ENCODE measurements at places on chromosomes 4 and X.

GRCh38 chrX:68443155-68443868, 10.0 kb upstream of the OPHN1 start:
- no peak for DNase-seq

GRCh38 chr4:84632092-84632491, 49.2 kb downstream of the CDS1 start:
- no peak for DNase-seq

DNA sequence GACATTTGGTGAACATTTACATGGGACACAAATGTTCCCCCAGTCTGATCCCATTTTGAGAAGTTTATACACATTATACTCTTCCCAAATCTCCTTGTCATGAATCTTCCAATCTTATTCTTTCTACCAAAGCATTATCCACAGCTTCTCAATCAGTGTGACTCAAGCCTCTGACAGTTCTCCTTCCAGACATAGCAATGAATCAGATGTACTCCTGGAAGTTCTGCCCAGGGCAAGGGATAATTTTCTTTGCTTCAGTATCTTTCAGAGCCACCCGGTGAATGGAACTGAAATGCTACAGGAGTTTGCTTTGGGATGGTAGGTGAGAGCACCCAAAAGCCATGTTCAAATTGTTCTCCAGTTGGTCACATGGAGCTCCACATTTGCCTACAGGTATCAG, 145.5 kb downstream of the ANXA5 start:
- DNase-seq, result no peak

GRCh38 chrX:152632445-152633097, 5.1 kb upstream of the GABRQ start:
- no peak for DNase-seq

DNA sequence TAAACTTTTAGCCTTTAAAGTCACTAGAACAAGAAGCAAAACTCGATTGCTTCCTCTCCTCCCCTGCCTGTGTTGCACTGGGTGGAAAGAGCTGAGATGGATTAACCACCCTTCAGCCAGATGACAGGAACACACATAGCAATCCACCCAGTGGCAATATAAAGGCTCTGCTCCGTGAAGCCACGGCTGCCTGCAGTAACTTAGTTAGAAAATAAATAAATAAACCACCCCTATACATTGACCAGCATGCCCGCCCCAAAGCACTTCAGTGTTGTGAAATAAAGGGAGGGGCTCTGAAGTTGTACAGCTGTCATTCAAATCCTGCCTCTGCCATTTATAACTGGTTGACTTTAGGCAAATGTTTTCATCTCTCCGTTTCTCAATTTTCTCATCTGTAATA, 217.1 kb upstream of the LDB2 start:
- no peak for DNase-seq

GRCh38 chr4:77854431-77855111, 8.1 kb upstream of the MRPL1 start:
- no peak for DNase-seq

DNA sequence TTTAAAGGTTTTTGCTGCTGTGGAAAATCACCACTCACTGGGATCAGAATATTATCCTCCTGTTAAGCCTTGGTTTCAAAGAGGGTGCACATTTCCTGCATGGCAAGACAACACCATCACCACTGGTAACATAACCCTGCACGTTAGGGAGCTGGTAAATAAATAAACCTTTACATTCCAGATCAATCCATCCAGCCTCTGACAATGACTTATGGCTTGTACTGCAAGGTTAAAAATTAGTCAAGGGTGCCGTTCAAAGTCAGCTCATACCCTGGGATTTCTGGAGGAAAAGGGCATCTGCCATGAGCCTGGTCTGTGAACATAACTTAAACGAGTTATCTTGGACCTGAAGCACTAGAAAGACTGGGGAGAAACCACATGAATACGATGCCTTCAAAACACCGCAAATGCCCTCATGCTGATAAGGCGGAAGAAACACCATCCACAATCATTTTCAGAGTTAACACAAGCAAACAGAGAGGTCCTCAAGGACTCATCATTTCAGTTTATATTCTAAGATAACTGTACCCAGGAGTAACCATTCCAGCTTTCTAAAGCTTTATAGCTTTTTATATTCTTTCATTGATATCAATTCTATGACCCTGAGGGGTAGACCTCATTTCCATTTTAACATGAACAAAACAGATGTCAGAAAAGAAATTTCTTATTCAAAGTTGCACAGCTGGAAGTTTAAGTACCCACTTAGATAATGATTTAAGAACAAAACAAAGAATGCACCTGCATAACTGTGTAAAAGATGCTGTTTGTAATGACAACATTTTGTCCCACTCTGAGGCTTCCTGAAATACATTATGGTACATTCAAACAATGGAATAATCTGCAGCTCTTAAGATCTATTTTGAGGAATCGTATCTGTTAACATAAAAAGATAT, 103.1 kb downstream of the NPNT start:
- no peak for DNase-seq

GRCh38 chr4:121952290-121952689, 430 bp upstream of the TRPC3 start:
- DNase-seq, result no peak

GRCh38 chr4:123878976-123879375, 482.4 kb downstream of the SPRY1 start:
- no peak for DNase-seq

DNA sequence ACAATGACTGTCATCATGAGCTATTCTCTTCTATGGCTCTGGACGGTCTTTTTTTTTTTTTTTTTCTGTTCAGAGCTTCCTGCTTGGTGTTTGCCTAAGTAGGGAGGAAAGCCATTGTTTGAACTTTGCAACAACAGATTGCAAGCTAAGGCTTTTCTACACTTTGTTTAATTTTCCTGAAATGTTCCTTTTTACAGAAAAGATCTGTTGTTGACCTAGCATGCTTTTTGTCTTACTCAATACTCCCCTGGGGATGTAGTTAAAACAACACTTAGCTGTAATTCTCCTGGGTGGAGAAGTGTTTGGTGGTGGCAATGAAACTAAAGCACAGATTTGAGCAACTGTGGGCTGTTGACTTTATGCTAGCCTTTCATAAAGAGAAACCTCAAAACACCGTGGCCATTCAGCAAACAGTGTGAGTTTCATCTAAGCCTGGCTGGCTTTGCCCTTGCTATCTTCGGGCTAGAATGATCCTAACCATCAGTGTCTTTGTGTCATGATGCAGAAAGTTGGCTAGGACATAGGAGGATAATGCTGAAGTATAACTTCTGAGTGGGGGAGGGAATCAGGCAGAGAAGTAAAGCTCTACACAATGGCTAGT, 110.5 kb downstream of the ANXA3 start:
- DNase-seq, result no peak

GRCh38 chrX:133350751-133351150, 64.5 kb downstream of the GPC4 start:
- peak; percentile 65 for DNase-seq

- DNase-seq, result no peak
Observed at GRCh38 chrX:125954236-125954635, 211.9 kb downstream of the DCAF12L2 start.

GRCh38 chrX:113726009-113726408, 857.9 kb upstream of the HTR2C start:
- no peak for DNase-seq

DNA sequence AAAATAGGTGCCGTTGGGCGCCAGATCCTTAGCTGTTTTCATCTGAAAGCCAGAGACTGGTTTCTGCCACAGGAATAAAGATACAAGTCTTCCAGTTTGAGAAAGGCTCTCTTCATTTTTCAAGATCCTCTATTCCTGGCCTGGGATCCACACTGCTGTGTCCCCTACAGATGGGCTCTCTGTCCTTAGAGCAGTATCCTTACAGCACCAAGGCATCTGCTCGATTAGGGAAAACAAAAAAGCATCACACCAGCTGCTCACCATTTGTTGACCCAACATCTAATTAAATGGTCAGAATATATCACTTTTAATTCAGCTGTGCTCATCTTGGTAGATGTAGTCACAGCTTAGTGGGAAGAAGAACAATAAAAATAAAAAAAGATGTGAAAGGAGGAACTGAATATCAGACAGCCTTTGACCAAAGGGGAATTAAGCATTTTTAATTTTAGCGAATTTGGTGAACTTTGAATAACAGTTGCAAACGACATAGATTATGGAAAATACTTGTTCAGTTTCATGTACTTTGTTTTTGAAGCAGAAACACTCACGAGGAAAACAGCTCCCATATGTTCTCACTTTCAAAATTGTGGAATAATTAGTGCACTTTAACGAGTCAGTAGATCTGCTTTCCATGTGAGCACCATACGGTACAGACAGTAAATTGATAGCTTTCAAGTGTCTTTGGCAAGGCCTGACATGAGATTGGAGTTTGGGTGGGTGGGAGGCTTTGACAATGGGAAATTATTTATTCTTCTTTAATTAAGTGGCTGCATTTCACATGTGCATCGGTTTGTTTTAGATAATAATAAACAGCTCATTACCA, 148.4 kb upstream of the CLNK start:
- DNase-seq, result no peak

DNA sequence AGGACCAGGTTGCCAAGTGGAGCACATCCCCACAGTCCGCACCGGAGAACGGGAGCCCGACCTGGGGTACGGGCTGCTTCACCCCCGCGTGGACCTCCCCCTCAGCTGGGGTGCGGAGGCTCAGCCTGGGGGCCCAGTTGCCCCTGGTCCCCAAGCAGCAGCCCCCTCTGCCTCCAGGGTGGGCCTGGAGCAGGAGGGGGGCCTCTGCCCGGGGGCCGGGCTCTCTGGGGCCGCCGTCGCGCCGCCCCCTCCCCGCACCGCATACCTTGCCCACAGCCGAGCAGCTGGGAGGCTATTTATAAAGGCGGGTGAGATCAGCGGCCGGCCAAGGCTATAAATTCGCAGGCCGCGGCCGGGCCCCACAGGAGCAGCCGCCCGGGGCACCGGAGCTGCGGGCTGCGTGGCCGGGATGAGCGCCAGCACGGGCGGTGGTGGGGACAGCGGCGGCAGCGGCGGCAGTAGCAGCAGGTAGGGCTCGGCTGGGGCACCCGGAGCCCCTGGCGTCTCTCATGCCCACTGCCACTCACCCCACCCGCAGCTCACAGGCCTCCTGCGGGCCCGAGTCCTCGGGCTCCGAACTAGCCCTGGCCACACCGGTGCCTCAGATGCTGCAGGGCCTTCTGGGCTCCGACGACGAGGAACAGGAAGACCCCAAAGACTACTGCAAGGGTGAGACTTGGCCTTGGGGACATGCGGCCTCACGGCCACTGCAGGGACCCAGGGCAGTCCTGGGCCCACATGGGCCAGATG, at the start of gene SRPK3:
TSS of gene SRPK3 (plus strand) at position 364 of the 750 bp plus-strand sequence. CDS start at position 410, 46 bp downstream.
- DNase-seq, result peak; percentile 71

- DNase-seq, result no peak
Observed at GRCh38 chrX:82912382-82912781, 595.7 kb upstream of the POU3F4 start.

- peak; percentile 68 for DNase-seq
Observed at GRCh38 chr4:140094438-140095420, 59.3 kb downstream of the MAML3 start.

GRCh38 chr4:93320356-93320755, 508.2 kb upstream of the ATOH1 start:
- DNase-seq, result no peak

DNA sequence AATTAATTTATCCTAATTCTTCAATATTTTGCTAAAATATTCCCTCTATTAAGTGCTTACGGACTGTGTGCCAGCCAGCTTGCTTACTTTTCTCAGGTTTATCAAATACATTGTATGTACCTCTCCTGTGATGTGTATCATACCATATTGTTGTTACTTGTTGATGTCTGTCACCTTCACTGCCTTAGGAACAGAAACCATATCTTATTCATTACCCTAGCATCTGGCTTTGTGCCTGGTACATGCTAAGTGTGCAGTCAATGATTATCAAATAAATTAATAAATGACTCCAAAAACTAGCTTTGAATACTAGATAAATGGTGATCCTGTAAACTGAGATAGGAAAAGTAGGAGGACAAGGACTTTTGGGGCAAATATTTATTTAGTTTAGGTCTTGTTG, 6.9 kb downstream of the CLCN3 start:
- DNase-seq, result no peak

DNA sequence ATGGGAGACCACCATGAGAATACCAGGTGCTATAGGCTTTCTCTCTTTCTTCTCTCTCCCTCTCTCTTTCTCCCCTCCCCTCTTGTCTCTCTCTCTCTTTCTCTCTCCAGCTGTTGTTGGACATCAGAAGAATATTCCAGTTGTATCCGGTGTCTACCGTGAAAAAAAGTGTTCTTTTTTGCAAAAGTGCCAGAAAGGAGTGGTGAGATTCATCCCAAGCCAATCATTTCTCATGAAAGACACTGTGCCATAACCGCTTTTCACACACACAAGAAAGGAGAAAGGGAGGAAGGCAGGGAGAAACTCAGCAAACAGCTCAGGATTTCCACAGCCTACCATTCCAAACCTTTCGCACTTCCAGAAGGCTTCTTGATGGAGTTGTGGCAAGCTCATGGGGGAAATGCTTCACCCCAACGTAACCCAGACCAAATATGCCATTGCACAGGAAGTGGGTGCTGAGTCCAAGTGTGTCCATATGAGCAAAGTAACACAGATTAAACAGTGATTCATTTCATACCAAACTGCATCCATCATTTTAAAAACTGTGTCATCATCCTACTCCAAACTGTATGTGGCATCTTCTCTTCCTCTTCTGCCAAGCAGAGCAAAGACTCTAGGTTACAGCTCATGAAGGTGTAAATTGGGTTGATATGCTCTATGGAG, 224.0 kb downstream of the APBB2 start:
- no peak for DNase-seq

- DNase-seq, result no peak
Observed at GRCh38 chr4:38681281-38681991, 17.4 kb downstream of the KLF3 start.

DNA sequence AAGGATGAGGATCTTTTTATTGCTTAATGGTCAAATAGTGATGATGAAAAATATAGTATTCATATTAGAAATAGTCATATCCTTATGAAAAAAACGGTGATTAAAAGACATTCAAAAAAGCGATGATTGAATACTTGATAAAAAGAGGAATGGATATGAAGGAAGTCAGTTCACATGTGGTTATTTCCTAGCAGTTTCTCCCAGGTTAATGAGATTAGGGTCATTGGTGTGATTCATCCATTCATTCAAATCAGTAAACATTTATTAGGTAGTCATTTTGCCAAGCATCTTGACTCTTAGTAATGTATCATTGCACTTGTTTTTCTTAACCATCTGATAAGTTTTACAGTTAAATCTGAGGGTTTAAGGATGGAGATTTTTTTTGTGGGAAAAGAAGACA, 294.1 kb downstream of the ARHGAP24 start:
- no peak for DNase-seq

- no peak for DNase-seq
Observed at GRCh38 chr4:123120473-123120872, 198.1 kb upstream of the NUDT6 start.

All from tibial artery (tissue), 4 donors.